ENCODE measurements at places on chromosomes 1 and 21. TPM values are rescaled to one million over a fixed set of nuclear protein-coding genes. Genes with fewer than 3 reads are reported as not detected.

DNA sequence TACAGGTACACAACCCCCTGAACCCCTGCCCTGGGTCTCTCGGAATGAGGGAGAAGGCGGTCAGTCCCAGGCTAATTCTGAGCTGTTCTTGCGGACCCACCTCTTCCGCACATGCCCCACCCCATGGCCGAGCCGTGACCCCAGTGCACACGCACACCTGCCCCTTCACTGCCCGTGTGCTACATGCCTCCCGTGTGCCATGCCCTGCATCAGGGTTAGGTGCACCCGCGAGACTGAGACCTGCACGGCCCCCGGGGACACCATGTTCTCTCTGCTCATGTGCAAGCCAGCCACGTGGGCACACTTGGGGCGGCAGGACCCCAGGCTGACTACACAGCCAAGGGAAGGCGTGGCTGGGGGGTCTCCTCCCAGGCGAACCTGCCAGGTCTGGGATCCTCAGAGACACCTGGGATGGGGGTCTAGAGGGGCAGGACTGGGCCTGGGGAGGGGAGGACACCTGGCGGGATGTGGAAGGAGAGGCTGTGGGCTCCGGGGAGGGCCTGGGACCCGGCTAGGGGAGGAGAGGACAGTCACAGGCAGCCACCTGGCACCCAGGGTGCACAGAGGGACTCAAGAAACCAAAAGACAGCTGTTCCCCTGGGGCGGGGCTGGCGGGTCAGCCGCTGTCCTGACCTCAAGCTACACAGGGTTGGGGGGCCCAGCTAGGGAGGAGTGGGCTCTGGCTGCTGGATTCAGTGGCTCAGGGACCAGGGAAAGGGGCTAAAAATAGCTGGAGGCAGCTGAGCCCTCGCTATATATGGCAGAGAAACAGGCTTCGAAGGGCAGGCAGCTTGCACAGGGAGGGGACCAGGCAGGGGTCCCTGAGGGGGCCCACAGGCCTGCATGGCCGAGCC is 133.4 kb downstream of the CASZ1 start:
- H3K27me3 ChIP-seq, result no peaks in the 10 kb centered on the region
- no peaks in the 10 kb centered on the region for H3K36me3 ChIP-seq
- no peak for DNase-seq
- H3K4me3 ChIP-seq, result no peak overlapping the region

GRCh38 chr1:20367116-20367585 is 76.5 kb downstream of the VWA5B1 start:
- H3K4me3 ChIP-seq, result no peak overlapping the region
- peaks cover 62% of the 10 kb centered on the region for H3K27me3 ChIP-seq
- peaks cover 12% of the 10 kb centered on the region for H3K4me1 ChIP-seq
- no peaks in the 10 kb centered on the region for H3K36me3 ChIP-seq
- H3K27ac ChIP-seq, result no peak overlapping the region

GRCh38 chr1:104259481-104259880 is 509.8 kb downstream of the AMY1C start:
- H3K4me3 ChIP-seq, result no peak overlapping the region
- no peaks in the 10 kb centered on the region for H3K4me1 ChIP-seq
- no peak overlapping the region for H3K27ac ChIP-seq
- H3K36me3 ChIP-seq, result no peaks in the 10 kb centered on the region

DNA sequence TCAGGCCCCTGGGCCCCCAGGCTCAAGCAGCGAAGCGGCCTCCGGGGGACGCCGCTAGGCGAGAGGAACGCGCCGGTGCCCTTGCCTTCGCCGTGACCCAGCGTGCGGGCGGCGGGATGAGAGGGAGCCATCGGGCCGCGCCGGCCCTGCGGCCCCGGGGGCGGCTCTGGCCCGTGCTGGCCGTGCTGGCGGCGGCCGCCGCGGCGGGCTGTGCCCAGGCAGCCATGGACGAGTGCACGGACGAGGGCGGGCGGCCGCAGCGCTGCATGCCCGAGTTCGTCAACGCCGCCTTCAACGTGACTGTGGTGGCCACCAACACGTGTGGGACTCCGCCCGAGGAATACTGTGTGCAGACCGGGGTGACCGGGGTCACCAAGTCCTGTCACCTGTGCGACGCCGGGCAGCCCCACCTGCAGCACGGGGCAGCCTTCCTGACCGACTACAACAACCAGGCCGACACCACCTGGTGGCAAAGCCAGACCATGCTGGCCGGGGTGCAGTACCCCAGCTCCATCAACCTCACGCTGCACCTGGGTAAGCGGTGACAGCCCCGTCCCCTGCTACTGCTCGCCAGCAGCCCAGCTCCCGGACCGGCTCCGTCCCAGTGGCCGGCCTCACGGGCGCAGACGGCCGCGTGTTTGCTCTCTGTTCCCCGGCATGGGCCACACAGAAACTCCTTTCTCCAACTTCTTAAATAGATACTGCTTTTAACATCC is 539 bp downstream of the LAMC1 start:
- peaks cover 10% of the 10 kb centered on the region for H3K4me1 ChIP-seq
- peaks cover 54% of the 10 kb centered on the region for H3K27me3 ChIP-seq
- no peaks in the 10 kb centered on the region for H3K36me3 ChIP-seq
- no peak overlapping the region for H3K27ac ChIP-seq

OR2M3 gene
- total RNA-seq, result not detected

Measured in activated CD4-positive, alpha-beta T cell treated with anti-CD3 and anti-CD28 coated beads for 36 hours (primary cell).